ENCODE measurements at places on chromosomes 7 and 10.

- DNase-seq: no peak
Observed at GRCh38 chr10:14761372-14761771, 13.3 kb downstream of the FAM107B start.

DNA sequence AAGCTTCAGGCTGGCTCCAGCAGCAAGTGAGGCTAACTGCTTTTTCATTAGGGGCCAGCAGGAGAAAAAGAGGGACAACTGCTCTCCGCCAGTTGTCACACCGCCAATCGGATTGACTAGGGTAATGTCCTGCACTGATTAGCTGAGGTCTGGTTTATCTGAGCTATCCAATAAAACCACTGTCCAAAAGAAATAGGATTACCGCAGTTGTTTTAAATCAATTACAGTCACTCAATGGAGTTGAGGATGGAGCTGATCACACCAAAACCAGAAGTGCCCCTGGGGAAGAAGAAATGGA is 351.4 kb upstream of the NPVF start:
- no peak for DNase-seq

- no peak for DNase-seq
Observed at GRCh38 chr7:30363778-30364563, 79.6 kb downstream of the ZNRF2 start.

GRCh38 chr10:69458430-69459100 is 7.3 kb downstream of the TSPAN15 start:
- peak; percentile 62 for DNase-seq

GRCh38 chr10:81874875-81875466 is at the start of gene NRG3:
Gene NRG3, plus strand, starts transcription at chr10:81875194.
- no peak for DNase-seq

DNA sequence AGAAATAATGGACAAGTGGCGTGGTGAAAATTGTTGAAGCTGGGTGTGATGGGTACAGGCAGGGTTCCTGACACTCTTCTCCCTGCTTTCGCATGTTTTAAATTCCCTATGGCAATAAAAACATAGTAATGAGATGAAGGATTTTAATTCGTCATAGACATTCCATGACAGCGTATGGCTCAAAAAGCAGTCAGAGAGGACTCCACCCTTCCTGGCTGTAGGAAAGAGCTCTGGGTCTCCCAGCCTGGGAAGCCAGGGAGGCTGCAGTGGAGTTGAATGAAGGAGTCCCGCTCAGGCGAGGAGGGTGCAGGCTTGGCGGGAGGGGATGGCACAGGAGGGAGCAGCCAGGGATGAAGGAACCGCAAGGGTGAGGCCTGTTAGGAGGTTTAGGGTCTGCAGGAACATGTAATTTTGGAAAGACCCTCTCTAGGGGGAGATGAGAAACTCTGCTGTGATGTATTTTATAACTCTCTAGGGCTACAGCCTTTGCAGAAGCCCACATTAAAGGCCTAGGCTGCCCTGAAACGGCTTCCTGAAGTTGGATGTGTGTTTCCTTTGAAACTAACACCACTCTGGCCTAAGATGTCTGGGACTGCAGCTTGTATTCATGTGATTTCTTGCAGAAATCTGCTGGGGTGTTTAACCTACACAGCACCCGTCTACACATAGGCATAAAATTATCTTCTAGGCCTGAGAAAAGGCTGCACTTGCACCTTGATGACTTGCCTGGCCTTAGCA is 7.6 kb upstream of the LARP4B start:
- no peak for DNase-seq

GRCh38 chr10:31081937-31082840 is 50.5 kb upstream of the ZNF438 start:
- no peak for DNase-seq

GRCh38 chr7:151796871-151797537 is 79.9 kb downstream of the PRKAG2 start:
- DNase-seq: peak; percentile 77

DNA sequence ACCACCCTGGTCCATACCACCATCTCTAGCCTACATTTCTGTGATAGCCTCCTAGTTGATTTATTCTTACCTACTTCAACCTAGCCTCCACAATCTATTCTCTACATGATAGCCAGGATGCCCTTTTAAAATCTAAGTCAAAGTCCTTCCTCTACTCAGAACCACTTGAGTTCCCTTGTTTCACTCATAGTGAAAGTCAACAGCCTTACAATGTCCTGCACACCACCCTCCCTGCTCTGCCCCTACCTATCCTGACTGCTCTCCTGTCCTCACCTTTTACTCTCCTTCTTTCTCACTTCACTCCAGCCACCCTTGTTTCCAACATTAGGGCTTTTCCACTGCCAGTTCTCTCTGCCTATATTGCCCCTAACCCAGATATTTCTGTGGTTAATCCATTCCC is 146.7 kb downstream of the GRM3 start:
- no peak for DNase-seq

DNA sequence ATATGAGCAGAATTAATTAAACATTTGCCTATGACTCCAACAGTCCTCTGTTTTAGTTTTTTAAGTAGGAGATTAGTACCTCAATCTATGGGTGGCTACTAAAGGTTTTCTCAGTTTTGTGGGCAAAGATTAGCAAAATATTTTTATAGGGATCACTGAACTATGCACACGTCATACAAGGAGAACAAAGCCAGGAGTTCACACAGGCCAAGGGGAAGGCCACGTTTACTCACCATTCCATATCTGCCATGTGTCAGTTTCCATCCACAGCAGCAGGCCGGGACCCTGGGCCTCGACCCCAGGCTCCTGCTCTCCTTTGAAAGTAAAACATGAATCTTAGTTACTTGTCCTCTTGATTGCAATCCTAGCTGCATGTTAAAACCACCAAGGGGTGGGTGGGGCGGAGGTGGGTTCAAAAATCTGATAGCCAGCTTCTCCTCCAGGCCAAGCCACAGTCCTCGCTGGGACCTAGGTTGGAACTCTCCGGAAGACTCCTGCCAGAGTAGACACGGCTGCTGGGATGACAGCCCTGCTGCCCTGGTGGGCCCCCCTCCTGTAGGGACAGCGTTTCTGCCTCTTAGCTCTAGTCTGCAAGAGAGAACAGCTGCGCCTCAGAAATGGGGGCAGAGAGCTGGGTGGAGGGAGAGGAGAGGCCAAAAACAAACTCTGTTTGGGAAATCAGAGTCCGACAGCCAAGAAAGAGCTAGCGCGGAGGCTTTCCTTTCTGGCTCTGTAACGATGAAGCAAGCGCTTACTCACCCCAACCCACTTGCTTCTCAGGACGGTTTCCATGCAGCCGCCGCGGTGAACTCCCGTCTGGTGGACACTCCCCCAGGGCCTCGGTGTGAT is 35.6 kb downstream of the PITRM1 start:
- no peak for DNase-seq

DNA sequence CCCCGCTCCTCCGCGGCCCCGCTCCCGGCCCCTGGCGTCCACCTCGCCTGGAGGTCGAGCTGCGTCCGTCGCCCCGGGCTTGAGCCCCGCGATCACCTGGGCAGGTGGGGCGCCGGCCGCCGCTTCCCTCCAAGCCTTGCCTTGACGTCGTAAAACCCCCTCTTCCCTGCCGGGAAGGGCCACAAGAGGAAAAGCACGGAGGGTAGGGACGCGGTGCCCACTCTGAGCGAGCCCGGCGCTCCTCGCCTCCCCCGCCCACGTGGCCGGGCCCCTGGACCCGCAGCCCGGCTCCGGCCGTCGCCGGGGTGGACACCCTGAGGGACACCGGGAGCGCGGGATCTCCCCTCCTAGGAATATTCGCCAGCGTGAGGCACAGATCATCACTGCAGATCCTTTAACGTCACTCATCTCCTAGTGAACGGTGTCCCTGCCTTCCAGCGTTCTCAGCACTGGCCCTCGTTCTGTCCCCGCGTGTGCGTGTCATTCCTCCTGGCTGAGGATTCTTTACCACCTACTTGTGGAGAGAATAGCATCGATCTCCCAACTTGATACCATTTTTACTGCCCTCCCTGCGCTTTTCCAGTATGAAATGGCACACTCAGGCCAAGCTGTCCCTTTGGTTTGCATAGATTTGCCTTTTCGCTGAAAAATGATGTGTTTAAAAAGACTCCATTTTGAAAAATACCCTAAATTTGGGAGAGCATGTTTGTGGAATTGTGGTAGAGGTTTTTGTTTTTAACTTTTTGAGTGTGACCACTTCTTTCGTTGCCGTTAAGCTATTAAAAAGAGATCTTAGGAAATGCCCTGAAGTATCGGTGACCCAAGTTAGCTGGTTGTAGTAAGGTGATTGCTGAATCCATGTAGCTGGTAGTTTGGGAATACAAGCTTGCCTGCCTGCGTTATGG is 649 bp downstream of the ACTR3B start:
- DNase-seq: peak; percentile 39

DNA sequence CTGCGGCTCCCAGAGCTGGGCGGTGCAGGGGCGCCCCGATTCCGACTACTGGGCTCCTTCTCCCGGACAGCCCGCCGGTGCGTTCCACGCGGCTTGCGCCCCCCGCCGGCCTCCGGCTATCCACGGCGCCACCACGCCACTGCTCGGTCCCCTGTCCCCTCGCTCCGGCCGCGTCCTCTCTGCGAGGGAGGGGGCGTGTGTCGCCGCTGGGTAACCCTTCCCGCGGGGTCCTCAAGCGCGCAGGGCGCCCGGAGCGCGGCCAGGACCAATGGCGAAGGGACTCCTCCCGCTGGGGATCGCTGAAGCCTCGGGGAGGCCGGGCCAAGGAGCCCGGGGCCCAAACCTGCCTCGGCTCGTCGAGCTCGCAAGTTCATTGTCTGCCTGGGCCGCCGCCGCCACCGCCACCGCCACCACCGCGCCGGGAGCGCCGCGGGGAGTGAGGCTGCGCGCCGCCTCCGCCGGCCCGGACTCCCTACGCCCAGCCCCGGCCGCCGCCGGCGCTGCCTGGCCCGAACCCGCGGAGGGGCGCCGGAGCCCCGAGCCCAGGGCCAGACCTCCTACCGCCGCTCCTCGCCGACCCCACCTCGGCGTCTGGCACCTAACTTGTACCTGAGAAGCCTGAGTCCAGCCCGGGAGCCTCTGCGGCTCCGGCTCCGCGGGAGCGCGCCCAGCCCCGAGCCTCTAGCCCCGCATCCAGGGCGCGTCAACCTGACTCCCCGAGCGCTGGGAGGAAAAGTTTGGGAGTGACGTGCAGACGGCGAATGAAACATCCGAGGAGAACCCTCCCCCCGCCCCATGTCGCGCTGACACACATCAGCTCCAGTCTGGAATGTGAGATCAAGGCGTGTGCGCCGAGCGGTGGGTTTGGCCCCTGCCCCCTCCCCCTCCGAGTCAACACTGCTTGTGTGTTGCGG is at the start of gene CHST15:
Gene CHST15 (minus strand): TSS at position 739 of the 914 bp plus-strand sequence. CDS start 47,386 bp downstream, outside the sequence.
- peak; percentile 67 for DNase-seq

GRCh38 chr7:101058355-101058754 is 26.9 kb upstream of the TRIM56 start:
- DNase-seq: peak; percentile 62

GRCh38 chr7:83837683-83838082 is 188.7 kb upstream of the SEMA3E start:
- no peak for DNase-seq

DNA sequence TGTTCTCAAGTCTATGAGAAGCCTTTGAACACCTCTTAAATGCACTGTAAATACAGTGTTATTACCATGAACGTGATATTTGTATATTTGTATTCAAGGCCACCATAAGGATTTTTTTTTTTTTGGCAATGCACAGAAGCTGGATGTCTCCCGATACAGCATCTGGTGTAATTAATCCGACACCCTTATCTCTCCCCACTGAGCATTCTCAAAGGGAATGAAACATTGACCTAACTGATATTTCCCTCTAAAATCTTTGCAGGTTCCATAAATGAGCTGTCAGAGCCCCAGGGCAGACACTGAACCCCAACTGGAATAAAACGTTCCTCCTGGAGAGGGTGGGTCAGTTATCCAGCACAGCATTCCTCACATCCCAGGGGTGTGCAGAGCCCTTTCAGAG is 316.6 kb downstream of the PAXIP1 start:
- no peak for DNase-seq

DNA sequence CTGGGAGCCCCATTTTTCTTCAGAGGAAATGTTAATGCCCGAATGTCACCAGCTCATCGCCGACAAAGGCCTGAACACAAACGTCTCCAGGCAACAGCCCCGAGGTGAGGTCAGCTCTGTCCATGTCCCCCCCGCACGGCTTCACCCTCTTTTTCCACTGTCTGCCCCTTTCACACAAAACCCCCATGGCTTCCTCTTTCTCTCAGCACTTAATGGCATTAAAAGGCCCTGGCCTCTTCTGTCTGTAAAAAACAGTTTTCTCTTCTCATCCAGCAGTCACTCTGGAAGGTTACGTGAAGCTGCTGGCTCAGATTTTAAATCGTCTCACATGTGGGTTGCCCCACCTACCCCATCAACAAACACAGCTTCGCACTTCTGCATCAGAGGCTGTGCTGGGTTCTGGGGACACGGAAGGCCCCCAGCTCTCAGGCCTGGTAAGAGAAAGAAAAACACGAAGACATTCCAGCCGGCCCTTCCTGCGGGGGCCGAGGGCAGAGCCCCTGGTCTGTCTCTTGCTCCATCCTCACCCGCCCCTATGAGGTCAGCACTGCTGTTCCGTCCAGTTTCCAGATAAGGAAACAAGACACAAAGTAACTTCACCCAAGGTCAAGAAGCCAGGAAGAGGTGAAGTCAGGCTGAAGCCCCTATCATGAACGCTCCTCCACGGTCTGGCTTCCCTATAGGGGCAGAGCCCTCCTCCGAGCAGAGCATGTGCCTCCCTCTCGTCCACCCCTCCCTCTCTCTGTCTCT is 91.1 kb upstream of the PDGFA start:
- no peak for DNase-seq

DNA sequence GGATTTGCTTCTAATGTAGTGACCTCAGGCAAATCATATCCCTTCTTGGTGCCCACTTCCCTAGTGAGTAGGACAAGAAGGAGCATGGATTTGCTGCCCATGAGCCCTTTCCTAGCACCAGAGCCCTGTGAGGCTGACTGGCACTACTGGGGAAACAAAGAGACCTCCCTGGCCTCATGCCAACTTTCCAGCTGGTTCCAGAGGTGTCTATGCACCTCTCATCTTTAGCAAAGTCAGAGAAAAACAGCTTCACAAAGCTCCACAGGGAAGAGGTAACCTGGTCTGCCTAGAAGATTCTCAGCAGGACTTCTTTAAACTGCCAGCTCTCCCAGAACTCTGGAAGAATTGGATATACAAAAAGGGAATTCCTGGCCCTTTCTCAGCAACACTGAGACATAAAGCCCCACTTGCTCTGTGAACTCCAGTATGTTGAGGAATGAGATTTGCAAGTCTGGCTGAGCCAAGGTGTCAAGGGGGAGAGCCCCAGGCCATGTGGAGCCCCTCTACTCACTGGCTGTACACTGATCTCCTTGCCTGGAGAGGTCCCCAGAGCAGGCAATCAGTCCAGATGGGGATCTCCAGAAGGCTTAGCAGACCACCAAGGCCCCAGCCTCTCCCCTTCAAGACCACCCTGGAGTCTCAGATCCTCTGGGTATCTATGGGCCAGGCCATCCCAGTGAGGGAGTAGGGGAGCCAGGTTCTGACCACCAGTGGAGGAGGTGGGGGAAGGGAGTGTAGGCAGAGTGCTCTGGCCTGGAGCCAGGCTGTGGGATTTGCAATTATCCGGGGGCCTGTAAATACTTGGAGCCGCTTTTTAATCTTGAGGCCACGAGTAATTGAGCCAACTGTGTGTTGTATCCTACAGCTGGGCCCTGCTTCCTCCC is 24.4 kb upstream of the RBM20 start:
- no peak for DNase-seq

GRCh38 chr7:95501261-95501832 is 15.6 kb downstream of the ASB4 start:
- peak; percentile 92 for DNase-seq

Data from SW480 (cell line).